ENCODE measurements at places on chromosomes 13 and 19.

DNA sequence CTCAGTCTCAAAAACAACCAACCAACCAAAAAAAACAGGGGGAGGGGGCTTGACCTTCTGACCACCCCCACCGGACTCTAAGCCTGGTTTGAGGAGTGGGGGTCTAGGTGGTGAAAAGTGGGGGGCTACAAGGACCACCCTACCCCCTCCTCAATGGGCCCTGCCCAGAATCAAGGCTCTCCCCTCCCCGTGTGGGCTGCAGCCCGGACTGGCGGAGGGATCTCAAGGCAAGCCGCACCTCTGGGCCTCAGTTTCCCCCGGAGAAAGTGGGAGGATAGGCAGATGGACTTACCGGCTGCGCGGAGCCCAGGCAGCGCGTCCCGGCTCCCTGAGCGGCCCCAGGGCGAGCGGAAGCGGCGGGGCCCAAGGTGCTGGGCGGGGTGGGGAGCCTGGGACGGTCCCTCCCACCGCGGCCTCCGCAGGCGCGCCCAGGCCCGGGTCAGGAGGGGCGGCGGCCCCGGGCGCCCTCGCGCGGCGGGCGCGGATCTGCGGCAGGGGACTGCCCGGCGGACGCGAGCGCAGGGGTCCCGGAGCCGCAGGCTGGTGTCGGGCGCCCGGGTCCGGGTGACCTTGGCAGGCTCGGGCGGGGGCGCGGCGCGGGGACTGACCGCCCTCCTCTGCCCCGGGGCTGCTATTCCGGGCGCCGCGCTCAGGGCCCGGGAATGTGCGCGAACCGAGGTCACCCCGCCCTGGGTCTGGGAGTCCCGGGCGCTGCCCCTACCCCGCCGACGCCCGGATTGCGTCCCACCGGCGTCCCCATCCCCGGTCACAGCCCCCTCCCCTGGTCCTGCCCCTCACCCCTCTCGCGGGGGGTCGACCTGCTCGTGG is at the start of gene ADAMTSL5:
TSS of gene ADAMTSL5 (minus strand) at position 349 of the 828 bp plus-strand sequence. CDS start 2,076 bp downstream, outside the sequence.
- DNase-seq: no peak

DNA sequence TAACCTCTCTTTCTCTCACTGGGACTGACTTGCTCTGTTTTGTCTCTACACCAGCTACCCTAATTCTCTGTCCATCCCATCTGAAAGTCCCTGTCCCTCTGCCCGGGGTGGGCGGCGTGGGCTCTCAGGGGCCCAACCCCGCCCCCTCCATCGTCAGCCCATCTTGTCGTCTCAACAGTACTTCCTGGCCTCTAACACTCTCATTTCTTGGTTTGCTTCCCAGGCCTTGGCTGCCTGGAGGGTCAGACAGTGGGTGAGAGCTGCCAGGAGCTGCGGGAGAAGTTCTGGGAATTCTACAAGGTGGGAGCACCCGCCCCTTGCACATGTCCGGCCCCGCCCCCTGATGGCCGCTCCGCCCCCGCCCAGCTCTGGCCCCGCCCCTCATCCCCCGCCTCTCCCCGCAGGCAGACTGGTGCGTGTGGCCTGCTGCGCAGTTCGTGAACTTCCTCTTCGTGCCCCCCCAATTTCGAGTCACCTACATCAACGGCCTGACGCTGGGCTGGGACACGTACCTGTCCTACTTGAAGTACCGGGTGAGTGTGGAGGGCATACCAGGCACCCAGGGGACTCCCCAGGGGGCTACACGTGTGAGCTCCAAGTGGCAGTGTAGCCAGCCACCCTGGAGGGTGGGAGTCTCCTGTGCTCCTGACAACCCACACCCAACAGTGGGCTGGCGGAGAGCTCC is 1.7 kb downstream of the MPV17L2 start:
- no peak for DNase-seq

DNA sequence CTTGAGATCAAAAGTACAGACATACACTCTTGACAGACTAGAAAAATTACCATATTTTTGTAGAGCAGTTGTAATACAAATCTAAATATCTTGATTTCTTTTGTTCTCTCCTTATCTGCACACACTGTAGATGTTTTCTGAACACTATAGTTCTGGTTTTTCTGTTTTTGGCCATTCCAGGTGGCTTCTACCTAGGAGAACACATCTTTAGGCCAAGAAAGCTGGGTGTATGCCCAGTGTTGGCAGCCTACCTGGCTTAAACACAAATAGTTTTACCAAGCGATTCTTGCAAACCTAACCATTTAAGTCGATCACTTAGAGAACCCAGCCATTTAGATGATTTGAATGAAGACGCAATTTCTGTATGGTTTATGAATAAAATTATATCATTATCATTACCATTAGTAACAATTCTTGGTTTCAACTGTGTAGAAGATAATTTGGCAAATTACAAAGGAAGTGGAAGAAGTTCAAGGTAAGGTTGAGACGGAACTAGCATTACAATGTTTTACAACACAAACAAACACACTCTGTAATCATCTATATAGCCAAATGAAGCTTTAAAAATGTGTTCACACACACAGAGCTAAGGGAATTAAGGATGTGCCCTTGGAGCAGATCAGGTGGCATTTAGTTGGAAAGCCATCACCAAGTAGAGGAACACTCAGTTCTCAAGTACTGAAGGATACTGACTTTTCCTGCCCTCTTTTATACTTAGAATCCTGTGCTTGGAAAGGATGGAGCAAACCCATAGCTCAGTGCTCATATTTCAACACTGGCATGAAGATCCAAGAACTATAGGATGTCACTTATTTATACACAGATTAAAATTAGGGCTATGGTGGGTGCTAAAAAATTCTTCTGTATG is 36.2 kb downstream of the ERCC5 start:
- no peak for DNase-seq

- no peak for DNase-seq
Observed at GRCh38 chr19:52748336-52748950, 13.6 kb upstream of the ZNF611 start.

- DNase-seq: no peak
Observed at GRCh38 chr13:32723987-32724386, 137.7 kb downstream of the PDS5B start.

- DNase-seq: no peak
Observed at GRCh38 chr13:43544631-43545030, 242.1 kb downstream of the ENOX1 start.

GRCh38 chr13:97211300-97211699 is 10.8 kb upstream of the MBNL2 start:
- no peak for DNase-seq

GRCh38 chr19:44857837-44858236 is 11.7 kb downstream of the NECTIN2 start:
- no peak for DNase-seq

- no peak for DNase-seq
Observed at GRCh38 chr19:3821156-3821555, 35.0 kb upstream of the MATK start.

GRCh38 chr19:6387372-6387771 is 5.6 kb downstream of the GTF2F1 start:
- DNase-seq: no peak

GRCh38 chr13:94829185-94829836 is 117.0 kb upstream of the SOX21 start:
- DNase-seq: no peak

DNA sequence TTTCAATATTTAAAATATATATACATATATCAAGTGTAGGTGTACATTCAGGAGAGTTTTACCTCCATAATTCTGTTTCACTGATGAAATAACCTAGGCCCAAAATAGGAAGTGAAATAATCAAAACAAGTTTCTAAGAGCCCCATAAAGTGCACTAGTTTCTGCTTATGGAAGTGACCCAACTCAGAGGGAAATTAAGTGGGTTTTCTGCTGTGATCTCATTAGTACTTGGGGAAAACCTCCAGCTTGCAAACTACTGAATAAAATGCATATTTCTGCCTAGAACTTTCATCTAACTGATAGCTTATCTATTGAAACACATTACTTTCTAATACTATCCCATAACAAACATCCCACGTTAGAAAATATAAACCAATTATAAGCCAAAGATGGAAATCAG is 45.4 kb upstream of the MIR17HG start:
- DNase-seq: no peak

DNA sequence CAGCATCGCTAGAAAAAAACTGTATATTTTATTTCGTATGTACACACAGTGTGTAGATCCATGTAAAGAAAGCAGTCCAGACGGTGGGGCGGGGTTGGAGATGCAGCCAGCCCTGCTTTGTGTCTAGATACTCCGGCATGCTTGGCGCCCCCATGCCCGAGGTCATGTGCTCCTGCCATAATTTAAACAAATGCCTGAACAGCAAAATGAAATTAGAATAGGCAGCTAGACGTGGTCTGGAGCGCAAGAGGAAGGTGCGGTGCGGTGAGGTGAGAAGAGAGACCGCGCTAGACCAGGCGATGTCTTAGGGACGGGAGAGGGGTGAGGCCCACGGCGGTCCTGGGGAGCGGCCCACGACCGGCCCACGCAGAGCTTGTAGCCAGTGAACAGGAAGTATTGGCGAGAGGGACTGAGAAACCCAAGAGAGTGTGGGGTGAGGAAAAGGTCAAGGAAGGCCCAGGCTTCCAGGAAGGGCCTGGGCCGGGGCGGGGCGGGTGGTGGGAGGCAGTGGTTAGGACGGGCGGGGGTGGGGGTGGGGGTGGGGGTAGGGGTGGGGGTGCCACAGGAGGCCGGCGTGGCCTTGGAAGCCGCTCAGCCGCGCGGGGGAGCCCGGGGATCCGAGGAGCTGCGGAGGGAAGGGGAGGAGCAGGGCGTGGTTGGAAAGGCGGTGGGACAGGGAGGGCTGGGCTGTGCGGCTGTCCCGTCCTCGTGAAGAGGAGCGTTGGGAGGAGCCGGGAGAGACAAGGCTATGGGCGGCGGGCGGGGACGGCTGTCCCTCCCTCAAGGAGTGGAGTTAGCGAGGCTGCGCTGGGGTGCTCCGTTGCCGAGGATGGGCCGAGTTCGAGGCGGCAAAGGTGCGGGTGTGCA is 254.7 kb upstream of the SGCG start:
- no peak for DNase-seq

DNA sequence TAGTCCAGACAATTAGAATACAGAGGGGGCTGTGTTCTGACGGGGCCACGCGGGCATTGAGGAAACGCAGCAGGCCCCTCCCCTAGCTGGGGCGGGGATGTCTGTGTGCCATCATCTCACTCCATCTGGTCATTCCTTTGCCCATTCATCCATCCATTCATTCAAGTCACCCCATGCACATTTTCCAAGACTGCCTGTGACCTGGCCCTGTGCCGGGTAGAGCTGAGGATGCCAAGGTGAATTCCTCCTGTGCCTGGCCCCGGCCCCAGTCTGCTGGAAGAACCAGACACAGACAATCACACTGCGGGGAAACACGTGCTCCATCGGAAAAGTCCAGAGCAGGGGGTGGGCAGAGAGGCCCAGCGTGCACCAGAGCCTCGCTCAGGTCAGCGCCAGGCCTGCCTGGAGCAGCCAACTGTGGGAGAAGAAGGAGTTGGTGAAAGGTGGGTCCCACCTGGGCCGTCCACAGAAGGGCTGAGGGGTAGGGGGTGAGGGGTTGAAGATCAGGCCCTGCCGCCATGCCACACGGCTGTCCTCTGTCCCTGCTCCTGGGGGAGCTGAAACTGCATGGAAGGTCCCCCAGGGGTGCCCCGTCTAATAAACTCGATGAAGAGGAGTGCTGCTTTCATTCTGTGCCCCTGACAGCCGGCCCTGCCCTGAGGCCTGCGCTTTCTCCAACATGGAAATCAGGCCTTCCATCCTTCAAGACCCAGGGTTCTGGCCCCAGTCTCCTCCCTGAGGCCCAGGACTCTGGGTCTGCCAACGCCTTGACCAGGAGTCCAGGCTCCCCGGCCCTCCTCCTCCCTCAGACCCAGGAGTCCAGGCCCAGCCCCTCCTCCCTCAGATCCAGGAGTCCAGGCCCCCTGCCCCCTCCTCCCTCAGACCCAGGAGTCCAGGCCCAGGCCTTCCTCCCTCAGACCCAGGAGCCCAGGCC is 1.6 kb upstream of the CACNG6 start:
- no peak for DNase-seq

- no peak for DNase-seq
Observed at GRCh38 chr13:78241278-78241919, 322.8 kb upstream of the EDNRB start.

GRCh38 chr13:39091586-39091985 is 53.3 kb downstream of the NHLRC3 start:
- DNase-seq: no peak

GRCh38 chr19:16017138-16017490 is 59.2 kb upstream of the TPM4 start:
- DNase-seq: no peak

DNA sequence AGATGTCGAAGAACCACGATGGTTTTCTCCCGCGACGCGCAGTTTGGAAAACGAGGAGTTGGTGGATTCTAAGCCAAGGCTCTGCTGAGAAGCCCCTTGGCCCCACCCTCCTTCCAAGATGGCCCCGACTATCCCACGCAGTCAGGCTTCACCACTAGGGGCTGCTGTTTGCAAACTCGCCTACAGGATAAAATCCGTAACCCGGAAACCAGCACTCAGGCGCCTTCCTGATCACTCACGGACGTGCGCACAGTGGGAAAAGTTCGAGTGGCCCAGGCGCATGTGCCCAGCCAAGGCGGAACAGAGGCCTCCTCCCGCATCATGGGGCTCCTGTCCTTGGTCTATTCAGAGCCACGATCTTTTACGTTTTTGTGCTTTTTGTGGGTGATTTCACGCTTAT is 19.2 kb upstream of the UQCR11 start:
- no peak for DNase-seq

DNA sequence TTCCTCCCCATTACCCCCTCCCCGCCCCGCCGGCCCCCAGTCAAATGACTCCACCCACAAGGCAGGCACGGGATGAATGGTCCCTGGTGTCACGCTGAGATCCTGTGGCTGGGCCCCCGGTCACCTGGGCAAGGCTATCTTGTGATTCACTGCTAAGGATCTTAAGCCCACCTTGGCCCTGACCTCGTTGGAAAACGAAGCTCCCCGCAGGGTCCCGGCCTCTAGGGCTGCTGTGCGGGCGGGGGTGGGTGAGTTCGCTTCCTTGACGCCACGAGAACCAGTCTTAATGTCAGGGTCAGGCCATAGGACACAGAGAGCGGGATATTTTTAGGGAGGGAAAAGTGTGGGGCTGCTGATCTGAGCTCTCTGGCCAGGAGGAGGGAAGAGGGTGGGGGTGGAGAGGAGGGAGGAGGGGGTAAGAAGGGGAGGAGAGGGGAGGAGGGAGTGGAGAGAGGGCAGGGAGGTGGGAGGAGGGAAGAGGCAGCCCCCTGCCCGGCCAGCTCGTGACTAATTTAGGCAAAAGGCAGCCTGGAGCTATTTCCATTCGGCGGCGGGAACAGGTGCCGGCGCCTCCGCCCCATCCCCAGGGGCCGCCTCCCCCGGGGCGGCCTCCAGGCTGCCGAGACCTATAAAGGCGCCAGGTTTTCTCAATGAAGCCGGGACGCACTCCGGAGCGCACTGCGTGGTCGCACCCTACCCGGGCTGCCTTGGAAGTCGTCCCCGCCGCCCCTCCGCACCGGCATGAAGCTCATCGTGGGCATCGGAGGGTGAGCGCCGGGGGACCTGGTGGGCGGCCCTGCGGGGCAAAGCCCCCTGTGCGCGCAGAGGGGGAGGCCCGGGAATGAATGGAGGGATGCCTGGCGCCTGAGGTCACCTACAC is at the start of gene NMRK2:
TSS of gene NMRK2 (plus strand) at position 139 of the 880 bp plus-strand sequence. CDS start at position 742, 603 bp downstream.
- DNase-seq: no peak

Measured in epithelial cell of proximal tubule (primary cell).